ENCODE measurements at places on chromosomes 11 and 22. TPM values are rescaled to one million over a fixed set of nuclear protein-coding genes. Genes with fewer than 3 reads are reported as not detected.

SCT gene
- not detected for total RNA-seq

POU2AF1 gene
- 0.38 TPM for total RNA-seq

SLC6A5 gene
- total RNA-seq, result 2.3 TPM

SAA2 gene
- total RNA-seq, result 1.0 TPM

FJX1 gene
- total RNA-seq, result 44.0 TPM

CDON gene
- total RNA-seq, result 15.0 TPM

NPAS4 gene
- total RNA-seq, result 0.10 TPM

RAPSN gene
- not detected for total RNA-seq

PKNOX2 gene
- 0.48 TPM for total RNA-seq

KLHL35 gene
- 5.6 TPM for total RNA-seq

CALCB gene
- 15.7 TPM for total RNA-seq

OR52E6 gene
- total RNA-seq, result 0.52 TPM

SPDYC gene
- total RNA-seq, result not detected

OR2AT4 gene
- total RNA-seq, result 1.4 TPM

UBQLN3 gene
- not detected for total RNA-seq

UBQLNL gene
- 0.73 TPM for total RNA-seq

CCDC90B gene
- 84.6 TPM for total RNA-seq

OR51B4 gene
- total RNA-seq, result not detected

GRAMD1B gene
- total RNA-seq, result 22.3 TPM

NLRP14 gene
- 0.73 TPM for total RNA-seq

RASGRP2 gene
- total RNA-seq, result 5.5 TPM

CALCA gene
- total RNA-seq, result 3.4 TPM

APOBEC3B gene
- total RNA-seq, result 3.3 TPM

ACCS gene
- 24.4 TPM for total RNA-seq

PARVA gene
- 42.2 TPM for total RNA-seq

C11orf86 gene
- 1.0 TPM for total RNA-seq

ZBED5 gene
- total RNA-seq, result 60.5 TPM

ZNF280B gene
- not detected for total RNA-seq

FBLN1 gene
- 47.7 TPM for total RNA-seq

MB gene
- total RNA-seq, result 0.76 TPM

DNAJB7 gene
- 1.0 TPM for total RNA-seq

NNMT gene
- 3.5 TPM for total RNA-seq

KRTAP5-7 gene
- total RNA-seq, result 0.52 TPM

HSPA8 gene
- 1,121 TPM for total RNA-seq

FAM111B gene
- total RNA-seq, result 1.5 TPM

DGCR6 gene
- total RNA-seq, result 1.1 TPM

TSSK2 gene
- total RNA-seq, result not detected

THRSP gene
- 0.23 TPM for total RNA-seq

DEFB131B gene
- total RNA-seq, result not detected

OR51E1 gene
- total RNA-seq, result not detected

NRXN2 gene
- 135 TPM for total RNA-seq

Measured in motor neuron (in vitro differentiated cells).